ENCODE measurements at places on chromosomes 6 and 20.

DNA sequence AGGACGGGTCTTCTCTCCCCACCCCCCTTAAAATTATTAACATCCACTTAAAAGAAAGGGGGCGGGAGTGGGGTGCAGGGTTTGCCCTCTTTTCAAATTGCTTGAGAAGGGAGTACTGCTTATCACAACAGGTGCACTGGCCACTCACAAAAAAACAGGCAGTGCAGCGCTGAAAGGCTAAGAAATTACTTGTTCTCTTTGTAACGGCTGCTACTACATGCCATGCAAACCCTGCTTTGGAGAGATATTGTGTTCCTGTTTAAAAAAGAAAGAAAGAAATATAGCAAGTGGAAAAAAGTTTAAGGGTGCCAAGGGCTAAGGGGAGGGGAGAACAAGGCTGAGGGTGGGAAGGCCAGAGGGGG is 312.7 kb upstream of the JARID2 start:
- no peak for DNase-seq

DNA sequence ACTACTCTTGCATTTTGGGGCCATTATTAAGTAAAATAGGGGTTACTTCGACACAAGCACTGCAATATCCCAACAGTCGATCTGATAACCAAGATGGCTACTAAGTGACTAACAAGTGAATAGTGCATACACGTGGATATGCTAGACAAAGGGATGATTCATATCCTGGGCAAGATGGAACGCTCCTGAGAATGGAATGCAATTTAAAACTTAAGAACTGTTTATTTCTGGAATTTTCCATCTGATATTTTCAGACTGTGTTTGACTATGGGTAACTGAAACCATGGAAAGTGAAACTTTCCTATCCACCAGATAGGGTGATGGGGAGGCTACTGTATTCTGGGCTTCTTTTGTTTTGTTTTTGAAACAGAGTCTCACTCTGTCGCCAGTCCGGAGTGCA is 66.5 kb downstream of the ILRUN start:
- DNase-seq, result no peak

DNA sequence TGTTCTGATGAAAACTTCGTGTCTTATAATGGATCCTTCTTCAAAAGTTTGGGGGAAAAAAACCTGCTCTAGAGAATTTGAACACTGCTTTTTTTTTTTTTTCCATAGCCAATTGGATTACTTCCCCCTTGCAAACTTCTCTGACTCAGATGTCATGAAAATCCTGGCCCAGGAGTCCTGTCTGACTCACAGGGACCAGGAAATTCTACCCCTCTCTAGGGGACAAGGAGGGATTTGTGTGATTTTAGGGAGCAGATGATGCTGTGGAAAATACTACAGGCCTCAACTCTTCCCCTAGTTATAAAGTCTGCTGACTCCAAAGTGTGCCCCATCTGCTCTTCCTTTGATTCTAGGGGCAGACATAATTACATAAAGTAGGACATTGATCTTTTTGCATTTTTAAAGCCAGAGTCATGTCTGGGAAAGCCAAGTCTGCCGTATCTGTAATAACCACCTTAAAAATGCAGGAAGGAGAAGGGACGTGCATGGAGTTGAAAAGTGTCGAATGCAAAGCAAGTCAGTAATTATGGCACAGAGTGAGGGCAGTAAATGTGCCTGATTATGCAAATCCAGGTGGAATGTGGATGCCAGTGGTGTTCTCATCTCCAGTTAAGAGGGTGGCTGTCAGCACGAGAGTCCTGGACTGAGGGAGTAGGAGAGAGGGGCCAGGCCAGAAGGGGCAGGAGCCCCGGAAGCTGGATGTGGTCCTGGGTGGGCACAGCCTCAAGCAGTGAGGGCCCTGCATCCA is 144.3 kb upstream of the SULF2 start:
- DNase-seq, result no peak

DNA sequence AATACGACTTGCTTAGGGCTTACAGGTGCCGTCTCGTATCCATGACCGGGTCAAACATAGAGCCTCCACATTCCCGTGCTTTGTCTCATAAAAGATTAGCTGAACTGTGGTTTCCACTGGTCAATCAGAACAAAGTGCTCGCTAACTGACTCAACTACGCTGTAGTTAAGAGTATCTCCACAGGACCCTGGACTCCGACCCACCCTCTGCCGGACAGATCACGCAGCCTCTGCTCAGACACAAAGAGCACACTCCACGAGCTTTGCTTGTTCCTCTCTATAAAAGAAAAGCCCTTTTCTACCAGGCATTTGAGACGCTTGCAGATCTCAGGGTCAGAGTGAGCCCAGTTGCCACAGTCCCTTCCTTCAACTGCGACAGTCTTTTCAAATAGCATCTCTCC is 298.7 kb upstream of the CDH4 start:
- no peak for DNase-seq

- DNase-seq, result no peak
Measured at GRCh38 chr6:27370391-27370790, 18.2 kb upstream of the ZNF391 start.

GRCh38 chr6:168418711-168419121 is 22.3 kb upstream of the SMOC2 start:
- DNase-seq, result no peak

DNA sequence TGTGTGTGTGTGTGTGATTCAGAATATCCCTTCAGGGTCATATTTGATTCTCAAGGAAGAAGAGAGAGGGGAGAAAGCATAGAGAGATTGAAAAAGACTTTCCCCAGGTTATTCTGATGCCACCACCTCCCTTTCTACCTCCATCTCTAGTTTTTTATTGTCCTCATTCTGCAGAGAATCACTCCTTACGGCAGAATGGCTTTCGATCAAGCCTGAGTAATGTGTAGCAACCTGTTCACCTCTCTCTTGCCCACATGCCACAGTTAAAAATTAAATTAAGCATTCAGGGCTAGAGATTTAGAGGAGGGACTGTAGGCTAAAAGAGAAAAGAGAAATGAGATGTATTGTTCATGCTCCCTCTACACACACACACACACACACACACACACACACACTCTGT is 18.1 kb downstream of the KLHL32 start:
- no peak for DNase-seq
